Stimulated activated CD4-positive, alpha-beta T cell treated with anti-CD3 and anti-CD28 coated beads, Interleukin-1b, Interleukin-23, amount 100 ng/mL, for 1 hour (primary cell): ENCODE measurements at places on chromosomes 4 and X.

- DNase-seq: no peak
Observed at GRCh38 chr4:98784947-98785706, 126.7 kb upstream of the TSPAN5 start.

DNA sequence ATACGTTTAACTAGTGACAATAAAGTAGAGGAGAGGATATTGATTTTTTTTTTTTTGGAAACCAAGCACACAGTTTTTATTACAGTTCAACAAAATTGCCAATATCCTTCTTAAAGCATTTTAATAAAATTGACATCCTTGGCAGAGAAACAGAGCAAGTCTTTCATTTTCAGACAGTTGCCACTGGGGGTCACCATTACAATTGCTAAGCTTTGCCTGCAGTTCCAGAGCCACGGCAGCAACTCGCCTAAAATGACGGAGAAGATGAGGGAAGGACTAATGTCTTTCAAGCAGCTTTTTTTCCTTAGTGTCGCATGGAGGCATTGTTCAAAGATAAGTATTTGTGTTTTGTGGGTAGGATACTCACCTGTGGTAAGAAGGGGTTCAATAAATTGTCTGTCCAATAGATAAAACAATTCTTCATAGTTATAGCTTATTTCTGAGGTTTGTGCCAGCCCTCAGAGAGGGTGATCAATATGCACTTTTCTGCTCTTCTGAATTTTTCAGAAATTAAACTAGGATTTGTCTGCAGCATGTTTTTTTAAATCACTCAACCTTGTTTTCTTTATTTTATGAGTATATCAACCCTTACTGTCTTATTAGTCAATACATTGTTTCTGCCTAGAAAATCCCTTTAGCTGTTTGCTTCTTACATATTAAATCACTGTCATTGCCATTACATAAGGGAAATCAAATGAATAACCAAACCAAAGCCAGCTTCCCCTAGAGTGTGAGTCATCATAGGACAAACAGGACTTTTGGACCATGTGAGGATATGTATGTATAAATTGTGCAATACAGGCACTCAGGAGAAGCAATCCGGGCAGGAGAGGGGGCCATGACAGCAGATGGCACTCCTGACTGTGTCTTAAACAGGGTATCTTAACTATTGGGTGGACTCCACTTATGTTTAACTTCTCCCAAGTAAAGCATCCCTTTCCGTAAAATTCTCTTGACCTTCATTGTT, 508.1 kb upstream of the ARX start:
- no peak for DNase-seq

GRCh38 chr4:7348946-7349900, 85.5 kb downstream of the PSAPL1 start:
- no peak for DNase-seq

GRCh38 chr4:127622921-127623796, 9.6 kb upstream of the INTU start:
- DNase-seq: no peak

DNA sequence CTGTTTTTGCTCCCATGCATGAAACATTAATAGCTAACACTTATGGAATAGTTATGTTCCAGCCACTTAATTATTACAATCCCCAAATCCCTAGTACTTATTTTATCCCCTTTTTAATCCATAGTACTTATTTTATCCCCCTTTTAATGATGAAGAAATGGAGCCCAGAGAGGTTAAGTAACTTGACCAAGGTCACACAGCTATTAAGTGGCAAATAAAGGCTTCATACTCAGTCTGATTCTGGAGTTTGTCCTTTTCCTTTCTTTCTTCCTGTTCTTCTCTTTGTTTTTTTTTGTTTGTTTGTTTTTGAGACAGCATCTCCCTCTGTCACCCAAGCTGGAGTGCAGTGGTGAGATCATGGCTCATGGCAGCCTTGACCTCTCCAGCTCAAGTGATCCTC, 2.2 kb downstream of the NKAP start:
- no peak for DNase-seq

DNA sequence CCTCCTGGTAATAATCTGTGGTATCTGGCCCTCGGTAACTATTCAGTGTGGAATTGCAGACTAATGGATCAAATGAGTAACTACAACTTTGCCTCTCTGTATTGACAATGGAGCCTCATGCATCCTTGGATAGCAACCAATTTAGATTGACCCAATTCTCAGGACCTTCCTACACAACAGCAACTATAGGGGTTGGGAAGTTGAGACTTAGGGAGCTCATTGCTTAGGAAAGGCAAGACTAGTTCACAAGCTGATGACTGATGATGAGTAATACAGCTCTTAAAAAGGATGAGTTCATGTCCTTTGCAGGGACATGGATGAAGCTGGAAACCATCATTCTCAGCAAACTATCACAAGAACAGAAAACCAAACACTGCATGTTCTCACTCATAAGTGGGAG, 47.5 kb upstream of the KLHL13 start:
- no peak for DNase-seq

GRCh38 chrX:113192418-113192817, 351.8 kb upstream of the AMOT start:
- DNase-seq: no peak

DNA sequence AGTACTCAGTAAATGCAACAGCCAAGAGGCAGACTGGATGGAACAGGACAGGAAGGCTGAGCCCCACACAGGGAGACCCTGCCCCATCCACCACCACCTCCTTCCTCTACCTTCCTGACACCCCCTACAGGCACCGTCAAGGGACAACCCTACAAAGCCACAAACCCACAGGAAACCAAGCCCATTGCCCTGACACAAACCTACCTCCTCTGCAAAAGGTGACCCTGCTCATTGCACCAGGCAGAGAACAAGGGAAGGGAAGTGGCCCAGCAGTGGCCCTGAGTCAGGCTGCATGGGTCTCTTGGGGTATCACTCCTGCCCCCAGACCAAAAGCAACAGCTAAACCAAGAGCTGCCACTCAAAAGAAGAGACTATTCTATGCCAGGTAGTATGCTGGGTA, 21.0 kb downstream of the JAKMIP1 start:
- DNase-seq: no peak

DNA sequence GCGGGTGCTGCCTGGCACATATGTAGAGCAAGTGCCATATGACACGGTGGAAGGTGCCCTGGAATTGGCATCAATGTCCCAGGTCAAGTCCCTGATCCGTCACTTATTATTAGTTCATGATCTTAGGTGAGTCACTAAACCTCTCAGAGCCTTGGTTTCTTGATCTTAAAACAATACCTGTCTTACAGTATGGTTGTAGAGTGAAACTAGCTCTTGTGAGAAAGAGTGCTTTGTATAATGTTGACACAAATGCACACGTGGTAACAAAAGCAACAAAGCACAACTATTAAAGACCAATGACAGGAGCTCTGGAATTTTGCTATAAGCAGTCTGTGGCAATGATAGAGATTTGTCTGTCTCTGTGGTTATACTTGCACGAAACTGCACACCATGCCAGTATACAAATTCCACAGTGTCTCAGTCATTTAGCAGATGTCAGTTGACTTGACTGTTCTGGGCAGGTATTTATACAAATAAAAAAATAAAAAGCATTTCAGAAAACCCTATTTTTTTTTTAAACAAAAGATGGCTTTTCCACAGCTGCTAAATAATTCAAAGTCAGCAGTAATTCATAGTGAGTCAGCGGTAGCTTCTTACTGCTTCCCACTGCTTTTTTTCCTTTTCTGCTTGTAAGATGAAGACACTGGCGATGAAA, 19.7 kb upstream of the ACSL1 start:
- no peak for DNase-seq
